ENCODE measurements at places on chromosomes 1 and 21. TPM values are rescaled to one million over a fixed set of nuclear protein-coding genes. Genes with fewer than 3 reads are reported as not detected.
A peak's percentile ranks its signal among the peaks of the same experiment; 100 is the strongest.

NBPF26 gene
- 40.7 TPM for total RNA-seq

RBM34 gene
- total RNA-seq, result 107 TPM

- no peak for DNase-seq
Observed at GRCh38 chr21:38853421-38853919, 47.7 kb downstream of the ETS2 start.

GRCh38 chr1:51274676-51275075 lies 38.6 kb downstream of the RNF11 start:
- no peak for DNase-seq

DNA sequence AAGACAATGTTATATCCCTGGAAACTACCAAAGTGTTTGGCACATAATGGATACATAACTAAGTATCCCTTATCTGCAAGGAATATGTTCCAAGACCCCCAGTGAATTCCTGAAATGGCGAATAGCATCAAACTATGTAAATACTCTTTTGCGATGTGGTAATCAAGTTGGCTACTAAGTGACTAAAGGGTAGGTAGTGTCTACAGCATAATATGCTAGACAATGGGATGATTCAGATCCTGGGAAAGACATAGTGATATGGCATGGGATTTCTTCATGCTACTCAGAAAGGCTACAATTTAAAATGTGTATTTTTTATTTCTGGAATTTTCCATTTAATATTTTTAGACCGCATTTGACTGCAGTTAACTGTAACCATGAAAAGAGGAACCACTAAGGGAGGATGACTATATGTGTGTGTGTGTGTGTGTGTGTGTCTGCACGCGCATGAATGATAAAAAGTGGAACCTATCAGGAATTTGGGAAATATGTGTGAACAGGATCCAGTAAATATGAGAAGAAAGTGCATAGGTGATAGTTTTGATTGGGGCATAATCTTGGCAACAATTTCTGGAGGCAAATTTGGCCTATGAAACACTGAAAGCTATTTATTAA lies 1899.9 kb downstream of the NCAM2 start:
- no peak for DNase-seq

- DNase-seq, result no peak
Observed at GRCh38 chr1:14345946-14346550, 252.4 kb upstream of the KAZN start.

- no peak for DNase-seq
Observed at GRCh38 chr21:43921979-43922945, 57.2 kb downstream of the AGPAT3 start.

DNA sequence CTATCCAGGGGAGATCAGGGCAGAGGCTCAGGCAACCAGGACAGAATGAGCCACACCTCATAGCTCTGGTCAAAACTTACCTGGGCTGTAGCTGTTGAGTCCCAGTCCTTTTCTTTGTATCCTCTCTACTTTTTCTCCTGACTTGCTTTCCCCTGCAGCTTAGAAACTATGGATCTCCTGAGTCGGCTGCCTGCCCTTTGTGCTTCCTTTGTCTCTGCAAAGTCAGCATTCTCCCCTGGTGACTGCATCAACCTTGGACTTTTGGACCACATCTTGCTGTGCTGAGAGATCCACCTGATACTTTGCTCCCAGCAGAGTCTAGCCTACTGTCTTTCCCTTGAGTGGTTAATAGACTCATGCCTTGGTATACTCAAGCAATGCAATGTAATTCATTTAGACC lies 353.3 kb downstream of the SIPA1L2 start:
- no peak for DNase-seq

DNA sequence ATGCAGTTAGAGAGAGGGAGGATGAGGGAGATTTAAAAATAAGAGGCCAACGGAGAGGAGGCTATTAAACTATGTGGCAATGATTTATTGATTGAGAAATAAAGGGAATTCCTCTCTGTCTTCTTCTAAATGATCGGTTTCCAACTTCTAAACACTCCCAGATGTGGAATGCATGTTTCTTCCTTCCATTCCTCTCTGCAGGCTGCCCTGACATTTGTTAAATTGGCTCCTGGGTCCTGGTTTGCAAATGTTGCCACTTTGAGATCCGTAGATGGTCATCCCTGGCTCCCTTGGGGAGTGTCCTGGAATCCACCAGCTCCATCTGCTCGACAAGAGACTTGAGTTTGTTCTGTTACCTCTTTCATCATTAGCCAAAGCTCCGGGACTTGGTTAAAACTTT lies 10.3 kb upstream of the C1orf198 start:
- peak; percentile 83 for DNase-seq

GRCh38 chr1:230879778-230880177 lies 11.5 kb upstream of the C1orf198 start:
- no peak for DNase-seq

GRCh38 chr21:29649406-29649814 lies 290.4 kb downstream of the GRIK1 start:
- DNase-seq, result no peak

- DNase-seq, result no peak
Observed at GRCh38 chr1:226787071-226787470, 48.0 kb upstream of the ITPKB start.

- no peak for DNase-seq
Observed at GRCh38 chr1:100868364-100868995, 26.2 kb downstream of the EXTL2 start.

DNA sequence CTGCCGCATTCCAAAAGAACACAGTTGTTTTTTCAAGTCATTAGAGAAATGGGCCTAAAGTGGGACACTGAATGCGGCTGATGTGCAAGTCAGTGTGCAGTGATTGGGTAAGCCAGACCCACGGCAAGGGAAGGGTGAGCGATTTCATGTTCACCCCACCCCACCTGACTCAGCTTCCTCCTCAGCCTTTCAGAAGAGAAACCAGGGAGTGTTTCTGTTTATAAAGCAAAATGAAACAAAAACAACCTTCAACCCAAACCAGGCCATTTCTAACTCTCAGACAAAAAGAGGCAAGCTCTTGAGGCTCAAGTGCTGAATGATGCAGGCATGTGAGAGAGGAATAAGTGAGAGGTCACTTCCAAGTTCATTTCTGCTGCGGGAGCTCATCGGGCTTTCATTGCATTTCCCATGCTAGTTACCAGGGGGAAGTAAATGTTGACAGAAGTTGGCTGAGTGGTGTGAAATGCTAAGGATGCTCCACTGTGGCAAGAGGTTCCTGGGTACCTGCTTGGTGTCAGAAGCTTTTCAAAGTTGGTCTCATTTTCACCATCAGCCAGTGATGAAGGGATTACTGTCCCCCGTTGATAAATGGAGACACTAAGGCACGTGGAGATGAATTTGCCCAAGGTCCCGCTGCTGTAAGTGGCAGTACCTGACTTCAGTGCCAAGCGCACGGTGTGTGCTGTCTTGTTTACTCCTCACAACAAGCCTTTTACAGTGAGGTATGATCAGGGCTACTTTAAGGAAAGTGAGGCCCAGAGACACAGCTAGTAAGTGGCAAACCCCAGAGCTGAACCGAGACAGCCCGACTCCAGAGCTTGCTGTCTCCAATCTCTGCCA lies 29.1 kb downstream of the STPG1 start:
- DNase-seq, result no peak

- no peak for DNase-seq
Observed at GRCh38 chr1:111201275-111202090, 1.0 kb upstream of the DENND2D start.

DNA sequence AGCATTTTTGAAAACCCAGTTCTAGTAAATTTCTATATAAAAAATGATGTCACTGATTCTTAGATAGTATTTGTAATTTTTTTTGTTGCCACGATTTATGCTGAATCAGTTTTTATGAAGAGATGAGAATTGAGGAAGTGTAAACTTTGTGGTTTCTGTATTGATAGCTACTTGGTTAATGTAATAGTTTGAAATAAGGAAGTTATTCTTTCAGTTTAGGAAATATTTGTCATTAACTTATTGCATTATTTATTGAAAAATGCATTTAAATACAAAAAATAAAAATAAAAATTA lies 97.8 kb downstream of the ZFYVE9 start:
- DNase-seq, result no peak

DNA sequence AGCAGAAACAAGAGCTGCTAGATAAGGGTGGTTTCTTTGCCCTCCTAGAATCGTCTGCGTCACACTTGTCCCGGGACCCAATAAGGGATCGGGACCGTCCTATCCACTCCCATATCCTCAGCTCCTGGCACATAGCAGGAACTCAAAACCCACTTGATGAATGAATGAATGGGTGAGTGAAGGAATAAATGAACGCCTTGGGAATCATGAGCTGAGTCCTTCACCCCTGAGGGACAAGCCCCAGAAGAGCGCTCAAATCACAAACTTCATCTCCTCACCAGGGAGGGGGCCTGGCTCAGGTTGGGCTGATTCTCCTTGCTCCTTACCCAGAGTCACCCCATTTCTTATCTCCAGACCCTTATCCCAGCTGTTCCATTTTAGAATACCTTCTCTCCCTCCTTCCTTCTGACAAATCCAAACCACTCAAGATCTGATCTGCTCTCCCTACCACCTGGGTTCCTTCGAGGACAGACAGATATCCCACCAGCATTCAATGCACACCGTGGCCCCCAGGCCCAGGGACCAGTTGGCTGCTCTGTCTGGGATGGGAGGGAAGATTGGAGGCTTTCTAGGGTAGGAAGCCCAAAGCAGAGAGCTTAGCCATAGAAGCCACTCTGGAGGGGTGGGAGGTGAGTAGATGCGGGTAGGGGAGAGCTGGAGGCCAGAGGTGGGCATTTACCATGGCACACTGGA lies 643 bp upstream of the MOB3C start:
- no peak for DNase-seq

- DNase-seq, result no peak
Observed at GRCh38 chr21:39168800-39169199, 14.5 kb downstream of the PSMG1 start.

DNA sequence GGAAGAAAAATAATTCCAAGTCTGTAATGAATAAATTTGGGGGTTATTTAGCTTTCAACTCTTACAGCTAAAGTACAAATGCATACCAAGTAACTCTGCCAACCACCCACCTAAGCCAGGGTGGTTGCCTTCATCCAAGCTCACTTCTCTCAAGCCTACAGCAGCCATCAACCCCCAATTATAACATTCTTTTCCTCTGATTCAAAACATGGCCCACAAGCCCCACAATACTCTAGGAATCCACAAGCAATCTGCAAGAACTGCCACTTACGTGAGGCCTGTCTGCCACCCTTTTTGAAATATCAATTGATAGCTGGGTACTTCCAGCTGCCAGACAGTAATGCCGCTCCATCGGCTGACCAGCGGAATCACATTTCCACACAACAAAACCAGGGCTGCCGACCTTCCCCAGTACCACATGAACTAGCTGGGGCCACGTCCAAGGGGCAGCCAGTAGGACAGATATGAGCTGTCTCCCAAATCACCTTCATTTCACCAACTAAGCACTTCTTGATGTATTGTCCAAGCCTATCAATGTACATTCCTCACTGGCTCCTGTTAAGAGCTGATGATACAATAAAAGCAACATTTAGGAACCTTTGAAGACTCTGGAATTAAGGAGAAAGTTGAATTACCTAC lies 3.2 kb downstream of the LBR start:
- no peak for DNase-seq

DNA sequence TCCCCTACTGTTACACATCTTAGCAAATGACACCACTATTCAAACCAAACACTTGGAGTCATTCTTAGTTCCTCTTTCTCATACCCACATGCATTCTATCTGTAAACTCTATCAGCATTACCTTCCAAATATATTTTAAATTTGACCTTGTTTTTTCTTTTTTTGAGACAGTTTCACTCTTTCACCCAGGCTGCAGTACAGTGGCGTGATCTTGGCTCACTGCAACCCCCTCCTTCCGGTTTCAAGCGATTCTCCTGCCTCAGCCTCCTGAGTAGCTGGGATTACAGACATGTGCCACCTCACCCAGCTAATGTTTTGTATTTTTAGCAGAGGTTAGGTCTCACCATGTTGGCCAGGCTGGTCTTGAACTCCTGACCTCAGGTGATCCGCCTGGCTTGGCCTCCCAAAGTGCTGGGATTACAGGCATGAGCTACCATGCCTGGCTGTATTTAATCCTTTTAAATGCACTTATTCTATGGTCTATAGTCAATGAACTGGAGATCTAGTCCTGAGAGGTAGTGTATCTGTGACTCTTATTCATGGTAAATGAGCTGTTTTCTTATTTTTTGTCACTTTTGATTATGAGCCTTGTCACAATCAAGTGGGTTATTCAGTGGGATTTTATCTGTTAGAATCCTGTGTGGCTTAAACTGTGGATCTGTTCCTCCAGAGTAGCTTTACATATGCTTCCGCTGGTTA lies 73.1 kb downstream of the GATAD2B start:
- no peak for DNase-seq

- DNase-seq, result no peak
Observed at GRCh38 chr1:48608882-48609281, 136.9 kb upstream of the SPATA6 start.

GRCh38 chr1:99814373-99814900 lies 35.7 kb upstream of the AGL start:
- DNase-seq, result no peak
